ENCODE measurements at places on chromosomes 2 and 18. TPM values are rescaled to one million over a fixed set of nuclear protein-coding genes. Genes with fewer than 3 reads are reported as not detected.

DNA sequence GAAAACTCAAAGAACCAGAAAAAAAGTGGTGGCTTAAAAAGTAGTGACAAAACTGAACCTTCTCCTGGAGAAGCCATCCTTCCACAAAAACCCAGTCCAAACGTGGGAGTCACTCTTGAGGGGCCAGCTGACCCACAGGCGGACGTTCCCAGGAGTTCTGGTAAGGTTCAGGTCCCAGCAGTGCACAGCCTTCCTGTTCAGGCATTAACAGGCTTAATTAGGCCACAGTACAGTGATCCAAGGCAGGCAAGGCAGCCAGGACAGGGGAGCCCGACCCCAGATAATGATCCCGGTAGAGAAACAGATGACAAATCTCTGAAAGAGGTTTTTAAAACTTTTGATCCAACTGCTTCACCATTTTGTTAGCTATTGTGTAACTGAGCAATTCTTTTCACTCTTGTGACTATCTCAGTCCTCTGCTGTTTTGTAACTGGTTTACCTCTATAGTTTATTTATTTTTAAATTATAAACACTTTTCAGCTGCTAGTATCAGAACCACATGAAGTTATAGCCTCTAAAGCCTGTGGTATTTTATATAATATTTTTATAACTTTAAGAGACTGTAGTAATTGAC is 56.8 kb downstream of the ZC3H6 start:
- DNase-seq = no peak

- DNase-seq = no peak
Measured at GRCh38 chr2:132623096-132623839, 46.7 kb downstream of the LYPD1 start.

- DNase-seq = no peak
Measured at GRCh38 chr2:128311755-128312341, 6.8 kb downstream of the HS6ST1 start.

Gene FAM124B
- total RNA-seq = 5.2 TPM

- no peak for DNase-seq
Measured at GRCh38 chr2:162184821-162185450, 32.9 kb upstream of the GCG start.

Gene UBXN2A
- 15.0 TPM for total RNA-seq

DNA sequence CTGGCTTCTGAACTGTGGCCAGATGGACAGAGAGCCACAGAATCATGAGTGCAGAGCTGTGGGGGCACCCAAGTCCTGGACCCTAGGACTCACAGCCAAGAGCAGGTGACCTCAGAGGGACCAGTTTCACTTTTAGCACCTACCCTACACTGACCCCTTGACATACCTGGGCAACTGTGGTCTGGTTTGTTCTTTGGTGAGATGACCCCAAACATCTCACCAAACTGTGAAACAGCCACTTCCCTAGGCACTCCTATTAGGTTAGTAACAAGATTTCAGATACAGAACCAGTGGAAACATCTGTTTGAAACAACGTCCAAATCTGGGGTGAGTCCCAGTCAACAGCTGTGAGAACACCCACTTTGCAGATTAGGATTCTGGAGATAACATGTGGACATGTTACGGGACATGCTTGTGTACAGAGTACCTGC is 1.9 kb upstream of the ZFP36L2 start:
- DNase-seq = peak; percentile 14

Gene ALPP
- total RNA-seq = not detected

Gene LCT
- total RNA-seq = not detected
